ENCODE measurements at places on chromosomes 3 and 15.
A peak's percentile ranks its signal among the peaks of the same experiment; 100 is the strongest.

DNA sequence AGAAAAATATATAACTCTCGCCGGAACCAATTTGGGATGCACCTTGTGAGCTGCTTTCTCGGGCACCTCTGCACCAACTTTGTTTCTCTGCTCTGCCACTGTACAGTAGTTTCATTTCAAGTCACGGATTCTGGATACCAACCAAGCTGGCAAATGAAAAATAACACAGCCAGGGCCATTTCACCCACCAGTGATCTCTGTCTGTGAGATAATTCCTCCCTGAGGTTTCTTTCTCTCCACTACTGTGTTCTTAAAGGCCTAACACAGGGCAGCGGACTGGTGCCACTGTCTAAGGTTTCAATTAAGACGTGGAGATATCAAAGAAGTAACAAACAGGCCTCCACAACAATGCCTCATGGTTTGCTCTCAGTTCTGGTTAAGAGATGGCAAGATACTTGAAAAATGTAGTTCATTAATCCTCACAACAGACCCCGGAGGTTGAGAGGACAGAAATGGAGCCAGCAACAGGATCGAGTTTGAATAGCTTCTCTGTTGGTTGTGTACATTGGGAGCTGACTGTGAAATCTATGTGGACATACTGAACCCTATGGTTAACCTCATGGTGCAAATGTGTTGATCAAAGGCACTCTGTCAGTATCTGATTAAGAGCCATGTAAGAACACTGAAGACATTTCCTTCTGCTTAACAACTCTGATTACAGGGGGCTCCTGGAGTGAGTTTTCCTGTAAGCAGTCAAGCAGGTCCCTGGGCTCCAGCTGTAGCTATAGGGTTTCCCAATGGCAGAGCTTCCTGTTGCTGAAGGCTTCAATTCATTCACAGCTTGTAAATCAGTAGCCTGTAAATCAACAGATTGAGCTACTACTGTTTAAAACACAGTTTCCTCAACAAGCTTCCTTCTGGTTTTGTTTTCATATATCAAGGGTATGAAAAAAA is 470.5 kb downstream of the EPHA3 start:
- DNase-seq, result no peak

DNA sequence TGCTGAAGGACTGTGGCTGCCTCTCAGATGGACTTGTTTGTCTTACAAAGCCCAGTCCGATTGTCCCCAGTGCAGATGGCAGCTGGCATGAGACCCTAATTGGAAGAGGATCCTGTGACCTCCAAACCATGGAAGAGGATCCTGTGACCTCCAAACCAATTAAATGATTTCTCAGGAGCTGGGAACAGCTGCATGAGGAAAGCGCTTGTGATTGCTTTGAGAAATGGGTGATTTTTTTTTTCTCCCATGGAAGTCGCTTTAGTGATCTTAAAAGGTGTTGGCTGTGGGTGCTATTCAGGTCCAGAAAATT is 68.4 kb upstream of the LARS2 start:
- DNase-seq, result no peak

- no peak for DNase-seq
Measured at GRCh38 chr3:132622761-132623160, 25.7 kb downstream of the ACKR4 start.

DNA sequence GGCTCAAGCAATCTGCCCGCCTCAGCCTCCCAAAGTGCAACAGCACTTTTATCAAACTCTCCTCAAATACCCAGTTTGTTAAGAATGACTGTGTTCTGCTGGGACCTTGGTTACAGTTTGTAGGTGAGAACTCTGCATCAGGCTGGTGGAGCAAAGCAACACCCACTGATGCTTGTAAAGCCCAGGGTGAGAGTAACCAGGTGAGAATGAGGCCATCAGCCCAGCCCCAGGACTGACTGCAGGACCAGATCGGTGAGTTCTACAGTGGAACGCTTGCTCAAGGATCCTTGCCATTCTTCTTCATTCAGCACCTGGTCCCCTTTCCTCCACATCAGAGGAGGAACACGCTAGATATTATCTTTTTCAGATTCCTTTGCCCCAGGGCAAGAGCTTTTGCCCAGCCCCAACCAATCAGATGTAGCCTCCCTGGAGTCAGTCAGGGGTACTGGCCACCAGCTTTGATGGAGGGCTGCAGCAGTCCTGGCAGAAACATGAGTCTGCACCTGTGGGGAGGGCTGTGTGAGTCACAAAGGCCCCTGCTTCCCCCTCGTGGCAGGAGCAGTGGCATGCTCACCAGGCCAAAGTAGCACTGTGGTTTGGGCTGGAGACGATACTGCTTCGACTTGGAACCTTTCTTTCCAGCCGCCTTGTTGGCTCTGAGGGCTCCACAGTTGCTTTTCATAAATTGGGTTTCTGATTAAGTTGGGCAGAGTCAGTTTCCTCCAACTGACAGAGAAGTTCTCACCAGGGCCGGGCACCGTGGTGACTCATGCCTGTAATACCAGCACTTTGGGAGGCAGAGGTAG is 3.5 kb upstream of the SHISA5 start:
- peak; percentile 46 for DNase-seq

GRCh38 chr3:49199239-49199899 is 28.0 kb downstream of the KLHDC8B start:
- peak; percentile 1 for DNase-seq

- DNase-seq, result no peak
Measured at GRCh38 chr3:126889276-126890201, 93.4 kb upstream of the PLXNA1 start.

Data from stimulated activated CD8-positive, alpha-beta memory T cell treated with anti-CD3 and anti-CD28 coated beads, Interleukin-4, amount 100 ng/mL, for 24 hours (primary cell).